Fibroblast of skin of scalp (primary cell): ENCODE measurements at places on chromosomes 2 and 18.

DNA sequence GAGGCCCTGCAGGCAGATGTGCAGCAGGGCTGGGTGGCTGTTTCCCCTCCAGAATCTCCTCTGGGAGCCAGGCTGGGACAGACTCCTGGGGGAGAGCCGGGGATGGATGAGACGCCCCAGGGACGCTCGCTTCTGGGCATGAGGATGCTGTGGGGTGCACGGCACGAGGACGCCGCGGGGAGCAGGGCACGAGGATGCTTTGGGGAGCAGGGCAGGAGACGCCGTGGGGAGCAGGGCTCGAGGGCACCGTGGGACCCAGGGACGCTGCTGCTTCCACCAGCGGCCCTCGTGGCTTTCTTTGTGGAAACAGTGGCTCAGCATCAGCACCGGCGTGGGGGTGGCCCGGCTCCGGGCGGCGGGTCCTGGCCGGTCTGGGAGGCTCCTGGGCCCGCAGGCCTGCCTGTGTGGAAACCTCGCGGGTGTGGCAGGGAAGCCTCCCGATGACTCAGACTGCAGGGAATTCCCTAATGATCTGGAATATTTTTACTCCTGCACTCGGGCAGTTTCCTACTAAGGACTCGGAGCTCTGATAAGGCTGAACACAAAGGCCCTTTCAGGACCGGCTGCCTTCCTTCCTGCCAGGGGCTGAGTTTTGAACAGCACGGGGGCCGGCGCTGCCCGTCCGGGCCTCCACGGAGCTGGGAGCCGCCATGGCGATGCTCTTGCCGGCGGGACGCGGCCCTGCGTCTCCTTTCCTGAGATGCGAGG is 62.6 kb downstream of the NFATC1 start:
- DNase-seq = peak; percentile 81

DNA sequence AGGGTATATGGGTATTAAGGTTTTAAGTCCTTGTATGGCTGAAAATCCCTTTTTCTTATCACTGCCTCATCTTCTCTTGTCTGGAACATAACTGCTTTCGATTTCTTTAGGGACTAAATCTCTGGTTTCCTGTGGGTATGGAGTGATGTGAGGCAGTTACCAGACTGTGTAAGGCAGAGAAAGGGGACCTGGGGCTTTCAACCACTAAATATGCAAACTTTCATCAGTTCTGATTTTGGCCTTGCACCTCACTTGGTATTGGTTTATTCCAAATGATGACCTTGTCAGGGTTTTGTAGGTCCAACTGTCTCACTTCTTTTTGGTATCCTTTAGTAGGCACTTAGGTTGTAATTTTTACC is 9.3 kb downstream of the MAP4K4 start:
- DNase-seq = no peak

GRCh38 chr18:54209471-54210180 is 14.8 kb downstream of the MBD2 start:
- DNase-seq = peak; percentile 24

DNA sequence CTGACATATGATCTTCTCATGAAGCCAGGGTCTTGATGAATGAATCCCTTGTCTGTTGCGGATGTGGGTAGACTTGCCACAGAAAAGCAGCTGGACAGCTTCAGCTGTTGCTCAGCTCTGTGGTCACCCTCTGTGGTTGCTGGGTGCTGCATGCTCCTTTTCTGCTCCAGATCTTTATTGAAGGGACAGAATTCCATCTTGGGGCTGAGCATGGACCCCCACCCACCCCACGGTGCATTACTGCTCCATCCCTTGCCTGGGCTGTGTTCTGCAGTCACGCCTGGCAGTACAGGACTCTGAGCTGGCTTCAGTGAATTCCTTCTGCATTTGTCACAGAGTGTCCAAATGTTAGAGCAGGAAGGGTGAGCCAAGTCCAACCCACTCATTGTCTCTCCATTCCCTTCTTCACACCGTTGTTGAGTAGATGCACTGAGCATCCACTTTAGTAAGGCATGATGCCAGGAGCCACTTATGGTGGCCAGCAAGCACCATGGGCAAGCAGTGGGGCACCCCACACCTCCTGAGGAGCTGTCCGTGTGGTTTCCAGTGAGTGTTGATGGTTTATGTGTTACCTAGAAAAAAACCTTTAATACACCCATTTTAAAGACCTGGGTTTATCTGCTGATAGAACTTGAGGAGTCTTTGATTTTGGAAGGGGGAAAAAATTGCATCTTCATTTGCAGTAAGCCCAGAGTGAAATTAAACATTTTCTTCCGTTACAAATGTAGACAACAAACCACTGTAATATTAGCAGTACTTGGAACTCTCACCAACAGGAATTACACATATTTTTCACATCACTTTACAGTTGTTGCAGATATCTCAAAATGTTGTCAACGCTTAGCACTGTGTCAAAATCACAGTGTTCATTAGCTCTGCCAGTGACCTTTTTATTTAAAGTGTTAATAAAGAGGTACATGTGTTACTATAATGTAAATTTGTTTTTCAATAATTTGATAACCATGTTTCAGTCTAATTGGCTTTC is 14.7 kb upstream of the ITGB6 start:
- peak; percentile 91 for DNase-seq
